ENCODE measurements at places on chromosomes 5 and 9.

GRCh38 chr5:169649486-169649885 lies 12.4 kb downstream of the DOCK2 start:
- DNase-seq = no peak

DNA sequence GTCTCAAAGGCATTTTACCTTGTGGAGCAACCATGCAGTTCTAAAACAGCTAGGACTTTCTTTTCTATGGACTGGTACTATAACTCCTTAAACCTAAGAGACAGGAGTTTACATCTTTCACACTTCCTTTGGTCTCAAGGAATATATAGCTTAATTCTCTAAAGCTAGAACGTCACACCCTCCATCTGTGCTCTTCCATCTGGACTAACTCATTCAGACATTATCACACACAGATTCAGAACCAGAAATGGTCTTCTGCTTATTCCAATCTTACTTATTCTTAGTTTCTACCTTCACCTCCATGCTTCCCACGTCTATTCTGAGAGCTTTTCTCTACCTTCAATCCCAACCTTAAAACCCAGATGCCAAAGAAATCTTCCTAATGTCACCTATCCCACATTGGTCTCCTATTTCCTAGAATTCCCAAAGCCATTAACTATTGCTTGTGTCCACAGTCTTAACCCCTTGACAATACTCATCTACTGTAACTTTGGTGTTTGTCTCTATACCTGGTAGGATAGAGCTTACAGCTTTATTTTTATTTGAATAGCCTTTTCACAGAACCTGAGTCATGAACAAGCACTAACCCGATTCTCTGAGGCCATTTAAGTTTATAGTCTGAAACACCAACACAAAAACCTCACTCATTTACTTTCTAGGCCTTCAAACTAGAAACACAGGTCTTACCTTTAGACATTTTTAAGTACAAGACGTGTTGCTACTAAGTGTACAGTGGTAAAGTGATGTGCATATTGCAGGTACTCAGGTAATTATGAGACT lies 22.8 kb downstream of the CSNK1A1 start:
- DNase-seq = no peak

DNA sequence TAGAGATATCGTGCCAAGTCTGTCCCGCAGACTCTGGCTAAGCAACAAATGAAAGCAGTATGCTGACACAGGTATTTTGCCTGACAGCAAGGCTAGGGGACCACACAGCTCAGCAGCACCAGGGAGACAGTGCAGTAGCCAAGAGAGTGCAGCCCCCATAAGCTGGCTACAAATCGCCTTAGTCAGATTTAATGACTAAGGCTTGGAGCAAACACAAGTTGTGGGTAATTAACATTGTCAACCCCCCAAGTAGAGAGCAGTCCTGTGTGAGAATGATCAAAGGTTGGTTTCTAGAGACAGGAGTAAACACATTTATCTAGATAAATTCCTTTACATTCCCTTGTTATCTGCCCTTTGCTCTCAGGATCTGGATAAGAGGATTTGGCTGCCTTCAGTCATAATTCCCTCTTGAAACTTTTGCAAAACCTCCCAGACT lies 1434.5 kb upstream of the CDH6 start:
- no peak for DNase-seq

- no peak for DNase-seq
These were observed 488.7 kb upstream of the CCNG1 start for GRCh38 chr5:162948677-162949076.

GRCh38 chr5:34570721-34571676 lies 85.1 kb upstream of the RAI14 start:
- no peak for DNase-seq

GRCh38 chr9:129701549-129701948 lies 36.1 kb downstream of the PRRX2 start:
- DNase-seq = no peak

DNA sequence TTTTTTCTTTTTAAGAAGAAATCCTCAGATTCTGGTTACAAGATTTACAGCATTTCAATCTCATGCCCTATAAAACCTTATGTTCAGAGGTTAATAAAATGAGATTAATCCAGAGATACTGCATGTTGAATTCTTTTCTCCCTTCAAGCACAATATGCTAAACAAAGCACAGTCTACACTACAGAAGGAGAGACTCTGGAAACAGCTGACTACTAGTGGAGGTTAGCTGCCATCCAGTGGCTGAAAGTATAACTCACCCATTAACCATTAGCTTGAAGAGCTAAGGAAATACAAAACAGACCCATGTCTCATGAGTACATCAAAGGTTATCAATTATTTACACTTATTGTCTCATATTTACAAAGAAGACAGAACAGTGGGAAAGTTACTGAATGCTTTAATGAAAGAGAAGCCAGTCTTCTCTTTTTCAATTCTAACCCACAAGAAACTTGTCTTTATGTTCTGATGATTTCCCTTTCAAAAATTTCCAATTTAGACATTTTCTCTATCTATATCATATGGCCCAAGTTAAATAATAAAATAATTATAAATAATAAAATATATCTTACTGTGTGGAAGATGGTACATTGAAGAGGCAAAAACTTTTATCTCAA lies 12.7 kb upstream of the DNAH5 start:
- no peak for DNase-seq

DNA sequence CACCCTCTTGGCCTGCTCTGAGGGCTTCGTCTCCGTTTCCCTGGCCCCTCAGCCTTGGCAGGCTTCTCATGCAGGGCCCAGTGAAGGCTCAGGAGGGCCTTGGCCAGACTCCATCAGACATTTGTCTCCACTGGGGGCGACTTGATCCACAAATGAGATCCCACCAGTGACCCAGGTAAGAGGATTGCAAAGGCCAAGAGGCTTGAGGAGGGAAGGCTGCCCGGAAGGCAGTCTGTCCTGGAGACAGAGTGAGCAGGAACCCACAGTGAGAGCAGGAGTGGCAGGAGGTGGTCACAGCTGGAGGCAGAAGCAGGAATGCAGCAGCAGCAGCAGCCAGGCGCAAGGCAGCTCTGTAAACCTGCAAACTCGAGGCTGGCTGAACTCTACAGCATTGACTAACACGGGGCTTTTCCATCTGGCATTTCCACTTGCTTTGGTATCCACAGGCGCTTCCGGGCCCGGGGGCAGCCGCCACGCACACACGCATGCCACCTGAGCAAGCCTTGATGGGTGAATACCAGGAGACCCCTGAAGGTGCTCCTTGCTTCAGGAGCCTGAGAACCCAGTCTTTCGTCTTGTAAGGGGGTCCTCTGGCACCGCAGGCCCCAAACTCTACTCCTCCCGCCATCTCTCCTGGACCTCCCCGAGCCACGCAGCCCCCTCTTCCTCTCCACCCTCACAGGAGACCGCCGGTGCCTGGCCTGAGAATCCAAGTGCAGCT lies 14.7 kb downstream of the MGAT1 start:
- no peak for DNase-seq

DNA sequence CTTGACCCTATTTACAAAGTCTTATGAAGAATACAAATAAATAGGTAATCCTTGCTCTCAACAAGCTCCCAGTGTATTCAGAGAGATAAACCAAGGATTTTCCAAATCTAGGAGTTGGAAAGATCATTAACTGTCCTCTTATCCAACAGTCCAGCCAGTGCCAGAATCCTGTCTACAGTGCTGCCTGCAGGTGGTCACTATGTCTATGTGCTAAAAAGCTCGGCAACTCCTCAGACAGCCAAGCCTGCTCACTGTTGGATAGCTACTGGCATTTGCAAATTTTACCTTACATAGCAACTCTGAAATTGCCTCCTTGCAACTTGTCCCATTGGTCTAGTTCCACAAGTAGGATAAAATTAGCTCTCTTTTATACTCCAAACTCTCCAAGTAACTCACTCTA lies 187.4 kb downstream of the DCP2 start:
- DNase-seq = no peak

DNA sequence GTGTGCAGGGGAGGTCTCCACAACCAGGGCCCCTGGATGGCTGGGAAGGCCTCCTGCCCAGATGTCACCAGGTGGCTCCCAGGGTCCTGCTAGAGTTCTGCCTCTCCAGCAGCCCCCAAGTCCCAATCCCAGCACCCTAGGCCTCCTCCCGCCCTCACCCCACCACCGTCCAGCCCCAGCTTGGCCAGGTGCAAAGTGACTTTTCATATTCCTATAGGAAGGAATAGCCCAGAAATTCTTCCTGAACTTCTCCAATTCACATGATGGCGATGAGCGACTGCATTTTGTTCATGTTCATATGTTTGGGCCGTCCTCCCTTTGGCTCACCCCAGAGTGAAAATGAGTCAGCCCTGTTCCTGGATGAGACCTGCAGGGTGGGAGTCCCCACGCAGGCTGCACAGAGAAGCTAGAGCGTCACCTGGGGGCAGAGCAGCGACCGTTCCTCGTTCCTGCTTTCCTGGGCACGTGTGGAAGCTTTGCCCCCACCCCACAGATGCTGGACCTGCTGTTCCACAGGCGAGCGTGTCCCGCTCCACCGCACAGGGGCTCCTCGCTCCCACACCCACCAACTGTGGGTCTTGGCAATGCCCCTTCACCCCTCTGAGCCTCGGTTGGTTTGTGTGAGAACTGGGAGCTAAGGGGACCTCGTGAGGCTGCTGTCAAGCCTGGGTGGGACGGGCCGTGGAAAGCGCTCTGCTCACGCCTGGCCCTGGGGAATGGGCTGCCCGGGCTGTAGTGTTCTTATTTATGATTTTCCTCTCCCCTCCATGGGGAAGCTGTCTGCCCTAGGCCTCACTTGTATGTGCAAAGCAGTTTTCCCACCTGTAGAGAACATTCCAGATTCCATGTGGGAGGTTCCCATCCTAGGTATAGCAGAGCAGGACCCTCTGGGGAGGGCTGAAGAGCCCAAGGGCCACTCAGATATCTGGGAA lies 6.9 kb downstream of the MRPS2 start:
- no peak for DNase-seq

DNA sequence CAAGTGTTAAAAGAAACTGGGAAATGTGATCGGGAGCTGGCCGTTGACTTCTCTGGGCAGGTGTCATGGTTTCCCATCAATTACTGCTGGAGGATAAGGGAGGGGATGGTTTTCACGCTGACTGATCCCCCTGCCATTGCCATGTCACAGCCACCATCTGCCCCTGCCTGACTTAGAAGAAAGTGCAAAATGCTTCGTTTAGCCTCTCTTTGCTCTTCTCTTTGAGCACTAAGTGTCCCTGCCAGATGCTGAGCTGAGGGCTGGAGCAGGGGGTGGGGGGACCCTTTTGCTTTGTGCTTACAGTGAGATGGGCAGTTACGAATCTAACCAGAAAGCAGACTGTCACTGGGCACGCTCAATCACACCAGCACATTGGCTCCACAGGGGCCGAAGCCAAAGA lies 138.4 kb upstream of the ALDH1B1 start:
- DNase-seq = no peak

GRCh38 chr5:24606971-24607370 lies 37.8 kb downstream of the CDH10 start:
- DNase-seq = no peak

DNA sequence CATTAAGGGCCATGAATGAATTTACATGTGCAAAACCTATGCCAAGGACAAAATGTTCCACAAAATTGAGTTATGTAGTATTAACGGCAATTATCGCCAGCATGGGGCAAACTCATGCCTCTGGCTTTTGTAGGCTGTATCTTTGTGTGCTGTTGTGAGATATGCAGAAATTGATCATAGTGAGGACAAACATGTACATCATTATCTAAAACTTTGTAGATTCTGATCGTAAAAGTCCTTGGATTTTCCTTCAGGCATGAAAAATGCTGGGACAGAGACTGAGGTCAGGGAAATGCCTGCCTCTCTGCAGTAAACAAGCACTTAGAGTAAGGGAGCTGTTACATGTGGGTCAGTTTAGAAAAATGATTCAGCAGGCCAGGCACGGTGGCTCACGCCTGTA lies 5.9 kb upstream of the TXNDC8 start:
- DNase-seq = no peak

DNA sequence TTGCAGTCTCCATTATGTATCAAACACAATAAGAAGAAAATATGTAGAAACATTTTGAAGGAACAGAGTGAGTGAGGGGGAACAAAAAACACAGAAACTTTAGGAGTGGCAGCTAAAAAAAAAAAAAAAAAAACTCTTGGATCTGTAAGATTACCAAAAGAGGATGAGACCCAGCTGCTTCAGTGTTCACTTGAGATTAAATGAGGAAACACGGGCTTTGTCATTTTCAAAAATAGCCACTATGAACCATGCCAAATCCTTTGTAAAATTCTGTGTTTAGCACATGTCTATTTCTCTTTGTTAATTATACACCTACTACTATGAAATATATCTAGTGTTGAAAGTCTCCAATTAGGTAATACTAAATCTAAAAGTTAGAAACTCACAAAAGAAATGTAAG lies 485.9 kb downstream of the EFNA5 start:
- DNase-seq = no peak

Measured in stimulated activated CD4-positive, alpha-beta T cell treated with anti-CD3 and anti-CD28 coated beads, Interleukin-12 subunit alpha, Interleukin-12 subunit beta, amount 100 ng/mL, for 24 hours (primary cell).